H1 (cell line): ENCODE measurements at places on chromosomes 13 and 19. TPM values are rescaled to one million over a fixed set of nuclear protein-coding genes. Genes with fewer than 3 reads are reported as not detected.

DNA sequence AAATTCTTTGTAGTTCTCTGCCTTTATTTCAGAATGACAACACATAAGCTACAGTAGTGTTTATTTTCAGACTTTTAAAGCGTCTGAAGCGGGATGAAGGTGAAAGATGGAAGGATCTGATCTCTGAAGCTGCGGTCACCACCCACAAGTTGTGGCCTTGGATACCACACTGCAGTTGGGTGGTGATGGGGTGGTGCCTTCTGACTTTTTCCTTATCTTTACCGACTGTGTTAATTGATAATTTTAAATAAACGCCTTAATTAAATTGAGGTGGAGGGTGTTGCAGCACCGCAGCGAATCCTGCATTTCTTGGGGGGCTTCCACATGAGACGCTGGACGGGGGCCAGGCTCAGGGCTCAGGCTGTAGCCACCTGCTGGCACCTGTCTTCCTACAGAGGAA, 1.3 kb downstream of the TFDP1 start:
- no peak for DNase-seq

DNA sequence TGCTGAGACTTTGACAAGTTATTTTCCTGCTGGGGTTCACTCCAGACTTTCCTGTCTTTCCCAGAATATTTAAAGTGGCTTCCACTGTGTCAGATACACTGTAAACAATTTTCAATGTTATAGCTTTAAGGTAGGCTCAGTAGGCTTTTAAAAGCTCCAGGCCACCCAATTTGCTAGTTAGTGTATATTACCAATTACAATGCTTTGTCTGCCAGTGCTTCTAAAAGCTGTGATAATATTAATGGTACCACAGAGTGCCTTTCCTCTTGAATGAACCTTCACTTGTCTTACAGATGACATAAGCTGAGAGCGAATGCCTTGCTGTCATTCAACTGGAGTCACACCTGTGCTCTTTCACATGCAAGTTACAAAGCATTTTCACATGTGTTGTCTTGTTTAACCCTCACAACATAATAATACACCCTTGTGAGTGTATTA, 239.7 kb upstream of the HTR2A start:
- DNase-seq, result no peak

- no peak for DNase-seq
These were observed 77.8 kb downstream of the TEX29 start for GRCh38 chr13:111398196-111398595.

- DNase-seq, result no peak
These were observed 360.5 kb downstream of the KCNRG start for GRCh38 chr13:50375792-50376191.

DNA sequence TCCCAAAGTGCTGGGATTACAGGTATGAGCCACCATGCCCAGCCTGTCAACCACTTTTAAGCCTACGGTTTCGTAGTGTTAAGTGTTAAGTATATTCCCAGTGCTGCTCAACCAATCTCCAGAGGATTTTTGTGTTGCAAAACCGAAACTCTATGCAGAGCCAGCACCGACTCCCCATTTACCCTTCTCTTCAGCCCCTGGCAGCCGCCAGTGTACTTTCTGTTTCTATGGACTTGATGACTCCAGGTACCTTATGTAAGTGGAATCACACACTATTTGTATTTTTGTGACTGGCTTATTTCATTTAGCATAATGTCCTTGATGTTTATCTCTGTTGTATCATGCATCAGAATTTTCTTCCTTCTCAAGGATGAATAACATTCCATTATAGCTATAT, 1.1 kb downstream of the SULT2A1 start:
- DNase-seq, result no peak

- peak; percentile 82 for DNase-seq
These were observed at the start of gene KEAP1 for GRCh38 chr19:10503002-10503789. Gene KEAP1 (minus strand): TSS chr19:10503356. CDS start chr19:10500033, 3,323 bp downstream.

DNA sequence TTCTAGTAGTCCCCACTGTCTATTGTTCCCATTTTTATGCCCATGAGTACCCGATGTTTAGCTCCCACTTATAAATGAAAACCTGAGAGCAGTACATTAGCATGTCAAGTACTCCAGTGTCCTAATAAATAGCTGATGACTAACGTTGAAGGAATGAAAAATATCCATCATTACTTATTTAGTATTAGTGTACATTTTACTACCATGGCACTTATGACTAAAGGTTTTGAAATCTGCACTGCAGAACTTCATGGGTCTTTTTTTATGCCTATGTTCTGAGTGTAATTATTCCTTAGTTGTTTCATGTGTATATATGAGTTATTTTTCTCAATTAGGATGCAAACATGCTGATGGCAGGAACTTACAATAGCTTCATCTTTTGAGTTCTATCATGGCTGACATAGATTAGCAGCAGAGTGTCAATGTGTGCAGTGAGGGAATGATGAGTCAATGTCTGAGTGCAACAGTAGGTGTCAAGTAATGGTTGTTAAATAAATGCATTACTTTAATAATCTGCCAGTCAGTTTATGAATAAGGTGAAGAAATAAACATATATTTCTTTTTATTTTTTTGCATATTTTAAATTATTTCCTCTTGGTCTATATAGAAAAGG, 188.4 kb downstream of the ITGBL1 start:
- no peak for DNase-seq

DNA sequence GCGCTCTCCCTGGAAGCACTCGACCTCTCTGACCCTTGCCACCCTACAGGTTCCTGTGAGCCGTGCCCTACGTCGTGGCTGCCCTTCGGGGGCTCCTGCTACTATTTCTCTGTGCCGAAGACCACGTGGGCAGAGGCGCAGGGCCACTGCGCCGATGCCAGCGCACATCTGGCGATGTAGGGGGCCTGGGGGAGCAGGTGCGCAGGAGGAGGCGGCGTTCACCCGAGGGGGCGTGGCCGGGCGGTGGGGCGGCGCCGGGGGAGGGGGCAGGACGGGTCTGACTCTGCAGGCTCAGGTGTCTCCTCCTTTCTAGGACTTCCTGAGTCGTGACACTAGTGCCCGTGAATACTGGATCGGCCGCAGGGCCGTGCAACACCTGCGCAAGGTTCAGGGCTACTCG, 26.4 kb downstream of the CLEC4M start:
- no peak for DNase-seq

KLK4 gene
- total RNA-seq, result 1.3 TPM in 1 of 2 replicates, not detected in the other

LMTK3 gene
- 12.4 and 13.6 TPM in 2 replicates for total RNA-seq

GRCh38 chr19:47729799-47730520, 15.4 kb upstream of the NOP53 start:
- no peak for DNase-seq

ZNF443 gene
- 7.8 and 9.2 TPM in 2 replicates for total RNA-seq
